ENCODE measurements at places on chromosomes 13 and 19.

DNA sequence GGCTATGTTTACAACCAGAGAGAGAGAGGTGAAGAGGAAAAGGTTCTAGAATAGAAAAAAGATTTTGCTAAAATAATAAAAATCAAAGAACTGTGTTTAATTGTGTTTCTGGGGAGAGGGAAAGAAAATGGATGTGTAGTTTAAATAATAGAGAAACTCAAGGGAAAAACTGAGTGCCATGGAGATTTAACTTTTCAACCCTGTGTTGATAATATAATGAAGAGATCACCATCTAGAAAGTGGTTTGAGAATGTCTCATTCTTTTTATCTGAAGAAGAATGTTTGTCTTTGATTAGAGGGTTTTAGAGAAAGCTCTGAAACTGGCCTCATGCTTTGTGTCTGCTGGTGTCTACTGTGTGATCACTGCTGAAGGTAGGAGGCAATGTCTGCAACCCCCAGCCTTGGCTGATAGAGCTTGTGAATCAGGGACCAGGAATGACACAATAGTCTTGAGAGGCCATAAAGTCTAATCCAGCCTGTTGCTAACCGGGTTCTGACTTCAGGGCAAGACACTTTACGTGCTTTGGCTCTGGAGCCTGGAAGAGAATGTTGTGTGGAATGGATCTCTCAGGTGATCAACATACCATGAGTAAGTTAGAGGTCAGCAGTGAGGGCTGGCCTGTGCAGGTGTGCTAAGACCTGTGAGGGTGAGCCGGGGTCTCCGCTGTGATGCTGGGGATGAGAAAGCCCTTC, 5.4 kb downstream of the COL4A2 start:
- no peak for DNase-seq

DNA sequence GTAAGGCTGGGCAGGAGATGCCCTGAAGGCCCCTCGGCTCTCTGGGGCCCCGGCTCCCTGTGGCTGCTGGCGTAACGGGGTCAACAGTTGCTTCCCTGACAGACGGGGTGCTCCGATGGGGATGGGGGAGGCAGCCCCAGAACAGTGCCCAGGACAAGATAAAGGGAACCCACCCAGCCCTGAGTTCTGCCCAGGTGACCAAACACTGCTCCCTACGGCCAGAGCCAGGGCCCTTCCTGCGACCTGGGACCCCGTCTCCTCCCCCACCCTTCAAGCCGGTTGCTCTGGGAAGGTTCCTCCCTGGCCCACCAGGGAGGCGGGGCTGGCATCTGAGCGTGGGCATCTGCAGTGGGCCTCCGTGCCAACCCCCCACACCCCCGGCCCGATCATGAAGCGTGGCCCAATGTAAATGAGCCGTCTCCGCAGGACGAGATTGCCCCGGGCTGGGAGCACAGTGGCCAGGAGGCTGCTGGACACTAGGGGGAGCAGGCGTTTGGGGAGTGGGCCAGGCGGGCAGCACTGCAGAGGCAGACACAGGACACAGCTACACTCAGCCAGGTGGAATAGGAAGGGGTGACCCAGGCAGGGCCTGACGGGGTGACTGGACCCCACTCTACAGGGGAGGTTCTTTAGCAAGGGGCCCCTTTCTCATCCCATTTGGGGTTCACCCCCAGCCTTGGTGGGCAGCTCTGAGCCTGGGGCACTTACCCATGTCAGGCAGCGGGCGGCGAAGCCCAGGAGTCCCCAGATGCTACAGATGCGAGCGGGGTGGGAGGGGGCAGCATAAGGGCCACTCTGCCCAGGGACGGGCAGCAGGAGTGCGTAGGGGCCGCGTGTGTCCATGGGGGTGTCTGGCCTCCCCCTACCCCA, 1.2 kb upstream of the NKPD1 start:
- no peak for DNase-seq

DNA sequence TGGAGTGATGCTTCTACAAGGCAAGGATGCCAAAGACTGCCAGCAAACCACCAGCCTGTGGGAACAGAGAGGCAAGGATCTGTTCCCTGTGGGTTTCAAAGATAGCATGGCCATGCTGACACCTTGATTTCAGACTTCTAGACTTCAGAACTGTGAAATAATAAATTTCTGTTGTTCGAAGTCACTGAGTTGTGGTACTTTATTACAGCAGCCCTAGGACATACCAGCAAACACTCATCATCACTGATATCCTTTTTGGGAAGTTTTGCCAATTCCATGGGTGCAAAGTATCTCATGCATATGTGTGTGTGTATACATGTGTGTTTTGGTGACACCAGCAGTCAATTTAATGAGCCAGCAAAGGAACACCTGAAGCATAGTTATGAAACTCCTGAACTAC, 21.0 kb downstream of the LMO7 start:
- DNase-seq, result no peak

DNA sequence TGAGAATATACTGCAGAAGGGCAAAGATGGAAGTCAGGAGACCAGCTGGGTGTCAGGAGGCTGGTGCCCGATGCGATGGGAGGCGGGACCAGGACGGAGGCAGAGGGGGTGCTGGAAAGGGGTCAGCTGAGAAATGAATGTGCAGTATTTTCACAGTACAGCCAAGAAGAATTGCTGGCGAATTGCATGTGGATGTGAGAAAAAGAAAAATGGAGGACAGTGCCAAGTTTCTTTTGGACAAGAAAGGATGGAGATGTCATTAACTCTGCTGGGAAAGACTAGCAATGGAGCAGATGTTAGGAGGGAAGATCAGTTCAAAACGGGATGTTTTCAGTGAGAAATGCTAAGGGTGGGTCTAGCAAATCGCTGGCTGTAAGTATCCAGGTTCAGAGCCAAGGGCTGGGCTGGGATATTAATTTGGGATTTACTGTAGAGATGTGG, 7.0 kb downstream of the CRYL1 start:
- no peak for DNase-seq

DNA sequence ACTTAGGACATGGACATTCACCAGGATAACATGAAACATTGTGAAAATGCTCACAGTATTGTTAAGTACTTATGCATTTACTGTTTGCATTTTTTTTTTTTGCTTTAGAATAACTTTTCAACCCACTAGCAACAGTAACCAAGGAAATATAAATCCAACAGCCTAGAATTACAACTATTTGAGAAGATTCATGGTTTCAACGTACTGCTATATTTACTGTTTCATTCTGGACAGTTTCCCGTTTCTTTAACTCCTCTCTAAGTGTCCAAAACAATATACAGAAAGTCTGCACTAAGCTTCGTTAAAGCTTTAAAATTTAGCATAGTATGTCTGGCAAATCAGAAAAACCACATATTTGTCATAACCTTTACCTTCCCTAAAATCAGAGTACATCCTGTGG, 2.7 kb downstream of the SMAD9 start:
- DNase-seq, result no peak

DNA sequence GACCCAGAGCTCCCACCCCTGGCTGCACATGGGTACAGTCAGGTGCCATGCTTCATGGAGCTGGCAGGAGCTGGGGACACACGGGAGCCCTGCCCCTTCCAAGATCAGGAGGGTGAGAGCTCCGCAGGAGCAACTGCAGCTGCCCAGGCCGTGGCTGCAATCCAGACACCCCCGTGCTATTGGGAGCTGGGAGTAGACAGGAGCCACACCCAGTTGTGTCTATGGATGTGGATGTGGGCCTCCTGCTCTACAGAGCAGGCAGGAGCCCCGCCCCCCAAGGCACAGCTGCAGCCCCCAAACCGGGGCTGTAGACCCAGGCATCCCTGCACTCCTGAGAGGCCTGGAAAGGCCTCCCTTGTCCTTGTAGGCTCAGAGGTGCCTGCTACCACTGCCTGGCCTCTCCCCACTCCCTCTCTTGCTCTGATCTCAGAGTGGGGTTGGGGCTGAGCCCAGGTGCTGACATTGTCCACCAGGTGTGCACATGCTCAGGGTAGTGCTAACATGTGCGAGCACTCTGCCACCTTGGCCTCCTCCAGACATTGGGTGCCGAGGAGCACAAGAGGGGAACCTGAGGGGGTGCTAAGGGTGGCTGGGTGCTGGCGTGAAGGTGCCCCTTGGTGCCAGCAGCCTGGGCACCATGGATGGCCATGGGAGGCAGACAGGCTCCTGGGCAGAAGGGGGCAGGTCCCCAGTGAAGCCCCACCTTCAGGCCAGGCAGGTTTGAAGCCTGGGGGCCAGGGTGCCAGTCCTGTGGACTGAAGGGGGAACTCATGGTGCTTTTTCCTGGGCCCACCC, 8.0 kb upstream of the BAX start:
- DNase-seq, result no peak

DNA sequence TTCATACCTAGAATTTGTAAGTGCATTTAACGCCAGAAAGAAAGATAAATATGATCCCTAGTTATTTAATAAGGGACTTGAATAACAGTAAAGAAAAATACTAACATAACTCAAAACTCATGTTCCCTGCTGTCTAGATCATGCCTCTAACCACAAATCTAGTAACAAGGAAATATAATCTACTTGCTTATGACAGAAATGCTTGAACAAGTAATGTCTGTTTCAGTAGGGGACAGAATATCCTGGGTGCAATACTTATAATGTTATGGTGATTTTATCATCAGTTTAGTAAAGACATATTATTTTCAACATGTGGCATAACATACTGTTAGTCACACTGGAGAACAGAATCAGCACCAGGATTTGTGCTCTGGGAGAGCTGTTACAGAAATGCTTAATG, 861.9 kb upstream of the SLITRK1 start:
- DNase-seq, result no peak

- DNase-seq, result no peak
Measured at GRCh38 chr13:42699912-42700311, 81.5 kb upstream of the FAM216B start.

DNA sequence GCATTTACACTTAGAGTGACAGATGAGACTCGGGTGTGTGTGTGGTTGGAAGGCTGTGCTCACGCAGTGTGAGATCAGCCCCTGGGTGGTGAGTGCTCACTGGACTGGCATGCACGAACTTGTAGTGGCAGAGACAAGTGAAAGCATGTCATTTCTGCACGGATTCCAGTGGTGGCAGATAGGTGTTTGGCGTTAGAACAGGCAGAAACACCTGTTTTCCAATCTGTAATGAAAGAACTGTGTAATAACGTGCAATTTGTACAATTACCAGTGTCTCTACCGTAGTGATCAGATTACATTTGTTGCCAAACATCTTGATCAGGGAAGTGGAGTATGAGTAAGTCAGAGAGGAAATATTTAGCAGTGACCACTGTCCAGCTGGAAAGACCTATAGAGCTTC, 8.2 kb downstream of the LAMP1 start:
- no peak for DNase-seq

GRCh38 chr13:43918636-43919035, 38.9 kb downstream of the LACC1 start:
- DNase-seq, result no peak

GRCh38 chr13:85334187-85334586, 465.0 kb downstream of the SLITRK6 start:
- no peak for DNase-seq

DNA sequence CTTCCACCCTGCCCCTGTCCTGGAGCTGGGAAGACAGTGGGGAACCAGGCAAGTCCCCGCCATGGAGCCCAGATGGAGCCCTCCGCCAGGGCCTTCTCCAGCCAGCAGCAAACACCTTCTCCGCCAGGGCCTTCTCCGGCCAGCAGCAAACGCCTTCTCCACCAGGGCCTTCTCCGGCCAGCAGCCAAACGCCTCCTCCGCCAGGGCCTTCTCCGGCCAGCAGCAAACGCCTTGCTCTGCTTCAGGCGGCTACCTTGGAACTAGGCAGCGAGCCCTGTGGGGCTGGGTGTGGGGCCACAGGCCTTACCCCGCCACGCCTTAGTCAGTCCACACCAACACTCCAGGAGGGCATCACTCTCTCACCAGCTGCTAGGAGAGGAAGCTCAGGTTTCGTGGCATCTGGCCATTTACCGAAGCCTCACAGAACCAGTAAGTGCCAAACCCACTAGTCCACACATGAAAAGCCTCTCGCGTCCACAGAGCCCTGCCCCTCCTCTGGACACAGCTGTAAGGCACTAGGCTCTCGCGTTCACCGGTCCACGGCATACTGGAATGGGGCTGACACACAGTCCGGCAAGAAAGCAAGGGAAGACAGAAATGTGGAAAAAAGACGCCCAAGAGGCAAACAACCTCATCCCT, 41.0 kb downstream of the MLLT1 start:
- no peak for DNase-seq
